ENCODE measurements at places on chromosomes 1 and 21.

DNA sequence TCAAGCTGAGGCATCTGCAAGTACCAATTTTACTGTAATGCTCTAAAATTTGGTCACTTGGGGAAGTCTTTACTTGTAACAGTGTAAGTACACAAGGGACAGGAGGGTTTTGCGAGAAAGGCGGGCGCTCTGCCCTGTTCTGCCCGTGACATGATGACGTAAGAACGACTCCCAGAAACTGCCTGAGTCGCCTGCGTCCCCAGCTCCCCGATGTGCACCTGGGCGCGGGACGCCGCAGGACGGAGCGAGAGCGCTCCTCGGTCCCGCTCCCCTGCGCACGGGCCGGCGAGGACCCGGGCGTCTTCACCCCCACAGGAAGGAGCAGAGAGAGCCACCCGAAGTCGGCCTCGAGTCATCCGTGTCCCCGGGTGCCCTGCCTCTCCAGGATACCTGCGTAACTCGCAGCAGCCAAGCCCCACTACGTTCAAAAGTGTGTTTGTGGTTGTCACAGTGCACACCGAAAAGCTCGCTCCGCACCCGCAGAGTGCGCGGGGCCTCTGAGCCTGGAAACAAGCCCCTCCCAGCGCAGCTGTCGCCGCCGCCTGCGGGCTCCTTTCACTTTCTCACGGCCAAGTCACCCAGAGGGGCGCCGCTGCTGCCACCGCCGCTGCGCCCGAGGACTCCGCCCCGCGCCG lies 3.3 kb upstream of the ZBTB18 start:
- DNase-seq, result peak; percentile 49

DNA sequence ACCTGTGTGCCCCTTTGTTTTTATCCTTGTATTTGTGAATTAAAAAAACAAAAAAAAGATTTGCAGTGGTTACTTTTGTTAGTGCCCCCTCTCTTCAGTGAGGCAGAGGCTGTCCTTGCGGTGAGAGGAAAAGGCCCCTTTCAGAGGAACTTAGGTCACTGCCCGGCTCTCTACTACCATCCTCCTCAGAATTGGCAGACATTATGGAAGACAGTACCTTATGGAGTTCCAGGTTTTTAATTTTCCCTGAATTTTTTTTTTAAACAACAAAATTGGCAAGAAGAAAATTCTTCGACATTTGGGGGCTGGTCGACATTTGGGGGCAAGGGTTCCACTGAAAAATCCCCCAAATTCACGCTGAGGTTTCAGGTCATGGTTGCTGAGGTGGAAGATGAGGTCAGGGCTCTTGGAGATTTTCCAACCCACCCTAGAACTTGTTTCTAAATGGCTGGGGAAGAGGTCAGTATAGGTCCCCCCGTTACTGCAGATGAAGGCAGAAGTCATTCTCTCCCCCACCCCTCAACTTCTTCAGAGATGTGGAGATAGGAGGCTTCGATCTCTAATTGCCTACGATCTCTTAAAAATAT lies 5.3 kb downstream of the RXFP4 start:
- DNase-seq, result no peak

DNA sequence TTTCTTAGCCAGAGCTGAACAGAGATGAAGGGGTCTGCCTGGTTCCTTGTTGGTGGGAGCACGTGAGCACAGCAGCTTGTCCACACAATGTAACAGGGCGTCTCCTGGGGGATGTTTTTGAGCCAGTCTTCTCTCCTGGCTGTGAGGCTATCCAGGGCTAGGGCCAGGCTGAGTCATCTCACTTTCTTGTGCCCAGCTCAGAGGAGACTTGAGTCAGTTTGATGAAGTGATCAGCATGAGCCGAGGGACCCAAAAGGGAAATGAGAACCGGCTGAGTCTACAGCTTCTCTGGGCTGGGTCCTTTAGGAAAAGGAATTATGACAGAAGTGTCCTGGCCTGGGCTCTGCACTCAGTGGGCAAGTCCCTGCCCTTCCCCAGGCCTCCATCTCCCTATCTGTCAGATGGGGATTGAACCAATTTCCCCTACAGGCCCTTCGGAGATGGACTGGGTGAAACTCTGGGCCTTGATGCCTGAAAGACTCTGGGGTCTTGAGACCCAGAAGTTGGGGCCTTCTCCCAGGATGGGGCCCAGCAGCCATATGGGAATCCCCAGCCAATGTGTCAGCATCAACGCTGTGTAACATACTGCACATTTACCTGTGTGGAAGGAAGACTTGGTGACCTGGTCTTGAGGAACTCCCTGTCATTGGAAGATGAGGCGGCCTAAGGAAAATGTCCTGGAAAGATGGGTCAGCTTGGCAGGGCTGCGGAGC lies 36.6 kb downstream of the DMRTB1 start:
- no peak for DNase-seq

- no peak for DNase-seq
Measured at GRCh38 chr1:151975311-151976014, 18.2 kb downstream of the S100A10 start.

GRCh38 chr1:185244015-185244747 lies 72.9 kb downstream of the IVNS1ABP start:
- DNase-seq, result peak; percentile 71

- DNase-seq, result no peak
Measured at GRCh38 chr1:223706077-223706973, 6.0 kb upstream of the CAPN2 start.

GRCh38 chr21:34313116-34313515 lies 50.7 kb upstream of the KCNE2 start:
- DNase-seq, result no peak

DNA sequence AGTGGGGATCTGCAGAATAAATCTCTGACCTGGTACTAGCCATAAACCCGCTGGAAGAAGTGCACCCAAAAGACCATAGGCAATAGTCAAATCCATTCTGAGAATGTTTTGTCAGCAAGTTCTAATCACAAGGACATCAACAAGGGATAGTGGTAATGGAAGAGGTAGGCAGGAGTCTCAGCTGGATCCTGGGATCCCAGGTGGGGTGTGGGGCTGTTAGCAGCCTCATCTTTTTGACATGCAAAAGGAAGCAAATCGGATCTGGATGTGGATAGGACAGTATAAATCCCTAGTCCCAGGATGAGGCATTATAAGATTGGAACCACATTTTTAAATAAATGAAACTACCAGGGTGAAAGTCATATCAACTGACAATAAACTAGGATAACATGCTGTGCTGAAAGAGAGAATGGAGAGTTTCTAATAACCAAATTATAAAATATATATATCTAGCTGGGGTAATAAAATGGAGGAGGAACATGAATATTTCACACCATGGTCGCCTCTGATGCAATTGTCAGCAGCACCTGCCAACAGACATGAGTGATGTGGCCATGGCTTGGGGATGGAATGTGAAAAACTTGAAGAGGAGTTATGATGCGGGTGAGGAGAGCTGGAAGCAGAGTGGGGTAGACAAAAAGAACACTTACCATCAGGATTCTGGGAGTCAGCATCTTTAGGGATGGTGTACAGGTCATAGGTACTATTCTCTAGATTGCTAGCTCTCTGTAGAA lies 23.7 kb upstream of the PEX19 start:
- no peak for DNase-seq

GRCh38 chr1:114703242-114703641 lies 7.9 kb upstream of the AMPD1 start:
- no peak for DNase-seq

- DNase-seq, result no peak
Measured at GRCh38 chr1:2178875-2179274, 15.7 kb downstream of the FAAP20 start.

GRCh38 chr1:20719261-20719660 lies 1.5 kb upstream of the KIF17 start:
- no peak for DNase-seq

DNA sequence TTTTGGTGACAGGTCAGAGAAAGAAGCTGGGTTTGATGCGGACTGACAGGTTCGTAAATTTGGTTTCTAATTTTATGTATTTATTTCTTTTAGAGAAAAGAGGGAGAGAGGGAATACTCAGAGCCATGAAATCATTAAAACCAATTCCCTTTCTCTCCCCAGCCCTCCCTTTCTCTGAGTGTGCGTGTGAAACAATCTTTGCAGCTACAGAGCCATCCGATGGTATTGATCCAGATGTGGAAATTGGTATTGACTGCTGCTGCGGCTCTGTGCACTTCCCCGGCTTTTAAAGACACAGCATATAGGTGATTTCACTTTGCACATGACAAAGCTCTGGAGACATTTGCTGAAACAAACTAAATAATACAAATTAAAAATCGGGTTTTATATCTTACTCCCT lies 42.4 kb upstream of the PBX1 start:
- no peak for DNase-seq

DNA sequence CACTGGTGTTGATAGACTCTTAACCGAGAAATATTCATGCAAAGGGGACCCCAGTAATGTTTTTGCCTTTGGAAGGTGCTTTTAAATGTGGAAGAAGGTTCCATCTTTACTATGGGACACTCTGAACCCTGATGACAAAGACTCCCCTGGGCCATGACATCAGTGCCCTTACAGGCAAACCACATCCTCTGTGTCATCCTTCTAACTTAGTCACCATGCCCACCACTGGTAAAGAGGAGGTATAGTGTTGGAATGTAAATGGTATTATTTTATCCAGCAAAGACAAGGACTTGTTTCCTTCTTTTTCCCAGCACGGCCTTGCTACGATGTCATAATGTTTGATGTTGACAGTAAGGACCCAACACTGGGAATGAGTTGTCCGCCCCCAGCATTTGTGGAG lies 12.6 kb downstream of the METTL13 start:
- no peak for DNase-seq

DNA sequence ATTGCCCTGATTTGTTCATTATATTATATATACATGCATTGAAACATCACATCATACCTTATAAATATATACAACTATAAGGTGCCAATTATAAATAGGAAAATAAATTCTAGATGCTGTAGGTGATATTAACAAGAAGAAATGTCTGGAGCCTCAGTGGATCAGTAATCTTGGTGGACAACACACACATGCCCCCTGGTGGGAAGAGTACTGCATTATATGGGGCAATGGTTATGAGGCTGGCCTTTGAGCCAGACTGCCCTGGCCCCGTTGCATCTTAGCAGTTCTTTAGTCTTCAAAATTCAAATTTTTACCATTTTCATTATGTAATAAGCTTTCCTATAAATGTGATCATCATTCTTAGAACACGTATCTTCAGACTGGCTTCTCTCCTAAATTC lies 335.0 kb upstream of the GREM2 start:
- no peak for DNase-seq

DNA sequence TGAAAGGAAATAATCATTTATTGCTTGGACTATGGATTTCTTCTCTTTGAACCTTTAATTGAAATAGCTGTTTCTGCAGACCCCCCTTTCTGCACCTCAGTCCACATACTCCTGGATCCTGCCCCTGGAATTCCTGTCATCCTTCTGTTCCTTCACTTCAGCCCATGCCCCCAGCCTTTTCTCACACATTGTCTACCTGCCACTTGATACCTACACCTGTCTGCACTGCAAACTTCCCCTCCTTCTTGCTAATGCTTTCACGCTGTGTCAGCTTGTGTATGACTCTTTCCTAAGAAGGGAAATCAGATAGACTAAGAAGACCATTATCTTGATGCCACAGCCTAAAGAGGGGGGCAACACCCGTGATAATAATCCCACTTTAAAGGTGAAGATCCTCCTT lies 80.3 kb upstream of the EXO1 start:
- no peak for DNase-seq

DNA sequence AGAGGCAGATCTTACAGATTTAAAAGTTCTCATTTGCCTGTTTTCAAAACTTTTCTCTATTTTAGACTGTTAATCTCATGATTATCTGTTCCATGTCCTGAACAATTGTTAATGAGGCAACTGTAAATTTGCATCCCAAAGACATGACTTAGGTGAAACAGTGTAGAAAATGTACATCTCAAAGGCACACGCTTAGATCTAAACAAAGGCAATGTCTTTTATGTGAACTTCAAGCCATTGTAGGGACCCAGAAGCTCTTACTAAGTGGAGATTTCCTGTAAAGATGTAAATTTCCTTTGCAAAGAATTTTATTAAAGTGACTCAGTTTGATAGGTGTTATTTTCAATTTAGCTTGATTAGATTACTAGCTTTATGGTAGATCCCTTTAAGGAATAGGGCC lies 125.2 kb upstream of the F3 start:
- DNase-seq, result no peak

DNA sequence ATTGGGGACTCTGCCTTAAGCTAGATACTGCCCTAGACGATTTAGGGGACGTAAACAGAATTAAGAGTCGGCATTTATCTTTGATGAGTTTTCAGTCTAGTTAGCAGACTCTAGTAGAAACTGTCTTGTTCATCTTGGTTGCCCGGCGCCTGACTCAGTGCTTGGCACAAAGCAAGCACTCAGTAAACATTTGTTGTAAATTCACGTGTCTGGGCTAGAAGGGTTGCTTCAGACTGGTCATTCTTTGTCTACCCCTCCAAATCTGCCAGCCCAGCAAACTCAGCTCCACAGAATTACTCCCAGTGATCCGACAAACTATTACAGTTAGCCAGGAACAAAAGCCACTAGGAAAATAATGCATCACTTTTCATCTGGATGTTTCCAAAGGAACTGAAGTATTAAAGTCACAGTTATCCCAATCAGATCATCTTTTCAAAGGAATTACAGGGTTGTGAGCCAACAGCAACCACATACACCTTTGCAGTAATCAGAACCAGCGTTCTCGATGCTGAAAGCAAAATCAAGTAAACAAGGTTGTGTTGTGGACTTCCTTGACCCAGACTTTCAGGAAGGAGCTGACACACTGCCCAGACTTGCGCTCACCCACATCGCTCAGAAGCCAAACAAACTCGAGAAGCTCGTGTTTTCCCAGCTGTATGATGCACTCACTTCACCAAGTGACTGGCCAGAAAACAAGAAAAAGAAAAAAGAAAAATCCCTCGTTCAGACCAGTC lies 66.5 kb upstream of the GADD45A start:
- DNase-seq, result no peak

DNA sequence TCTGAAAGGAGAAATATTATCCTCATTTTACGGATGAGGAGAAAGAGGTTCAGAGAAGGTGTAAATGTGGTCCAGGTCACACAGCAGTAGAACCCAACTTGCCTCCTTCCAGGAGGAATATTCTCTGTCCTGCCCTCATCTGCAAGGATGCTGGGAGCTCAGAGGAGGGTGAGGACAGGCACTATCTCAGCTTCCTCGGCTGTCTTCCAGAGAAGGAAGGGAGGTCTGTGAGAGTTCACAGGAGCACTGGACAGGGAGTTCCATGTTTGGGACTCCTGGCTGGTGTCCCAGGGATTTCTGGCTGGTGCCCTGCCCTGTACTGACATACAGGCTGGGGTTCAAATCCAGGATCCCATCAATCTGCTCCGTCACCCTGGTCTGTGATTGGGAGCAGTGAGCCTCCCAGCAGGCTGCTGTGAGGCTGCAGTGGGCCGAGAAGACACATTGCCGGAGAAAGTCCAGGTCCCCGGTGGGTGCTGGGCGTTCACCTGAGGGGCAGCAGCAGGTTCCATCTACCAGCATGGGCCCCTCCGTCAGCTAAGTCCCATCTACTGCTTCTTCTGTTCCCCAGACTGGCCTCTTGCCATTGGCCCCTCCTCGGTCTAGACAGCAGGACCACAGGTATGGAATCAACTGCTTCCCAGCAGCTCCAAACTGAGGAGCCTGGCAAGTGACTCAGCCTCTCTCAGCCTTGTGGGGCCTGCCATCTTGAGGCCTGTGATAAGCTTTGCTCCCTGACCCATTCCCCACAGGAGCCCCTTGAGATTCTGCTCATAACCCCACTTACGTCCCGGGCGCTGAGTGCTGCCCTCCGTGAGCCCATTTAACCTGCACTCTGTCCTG lies 8.5 kb upstream of the BSND start:
- DNase-seq, result no peak

Data from stimulated activated CD8-positive, alpha-beta memory T cell treated with anti-CD3 and anti-CD28 coated beads, Interleukin-7, amount 100 ng/mL, for 48 hours (primary cell).